NCI-H1417 treated with DMSO at 0.1 percent for 48 hours (cell line): ENCODE measurements at places on chromosomes 4 and X.

- DNase-seq = no peak
These were observed 1.0 kb upstream of the PGRMC1 start for GRCh38 chrX:119235051-119235511.

DNA sequence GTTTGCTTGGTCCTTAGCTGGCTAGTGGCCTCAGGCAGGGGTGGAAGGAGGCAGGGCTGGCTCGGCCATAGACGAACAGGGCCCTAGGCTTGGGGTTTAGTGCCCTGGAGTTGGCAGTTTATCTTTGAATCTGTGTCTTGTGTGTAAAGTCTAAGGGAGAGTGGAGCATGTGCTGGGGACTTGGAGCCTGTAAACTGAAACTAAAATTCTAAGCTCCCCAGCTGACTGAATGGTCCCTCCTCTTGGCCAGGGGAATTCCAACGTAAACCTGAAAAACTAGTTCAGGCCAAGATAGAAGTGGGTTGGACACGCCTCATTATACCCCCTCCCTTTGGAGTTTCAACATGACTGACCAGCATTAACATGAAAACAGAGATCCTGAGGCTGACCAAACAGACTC is 46.1 kb upstream of the GPR78 start:
- DNase-seq = no peak

- no peak for DNase-seq
These were observed 33.9 kb upstream of the STIM2 start for GRCh38 chr4:26826721-26827120.

DNA sequence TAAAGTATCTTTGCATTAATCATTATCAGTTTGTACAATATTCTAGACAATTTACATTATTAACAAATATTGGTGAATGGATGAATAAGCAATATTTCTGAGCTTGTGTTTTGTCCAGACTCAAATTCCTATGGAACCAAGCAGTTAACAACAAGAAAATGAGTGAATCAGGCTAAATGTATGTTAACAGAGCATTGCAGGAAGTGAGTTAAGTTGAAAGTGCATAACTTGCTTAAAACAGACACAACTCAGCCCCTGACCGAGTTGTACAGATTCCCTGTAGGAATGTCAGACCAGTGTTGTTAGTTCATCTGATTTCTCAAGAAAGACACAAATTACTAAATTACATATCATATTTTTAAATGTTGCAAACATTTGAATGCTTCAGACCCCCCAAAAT is 23.7 kb upstream of the CSN1S1 start:
- DNase-seq = no peak

DNA sequence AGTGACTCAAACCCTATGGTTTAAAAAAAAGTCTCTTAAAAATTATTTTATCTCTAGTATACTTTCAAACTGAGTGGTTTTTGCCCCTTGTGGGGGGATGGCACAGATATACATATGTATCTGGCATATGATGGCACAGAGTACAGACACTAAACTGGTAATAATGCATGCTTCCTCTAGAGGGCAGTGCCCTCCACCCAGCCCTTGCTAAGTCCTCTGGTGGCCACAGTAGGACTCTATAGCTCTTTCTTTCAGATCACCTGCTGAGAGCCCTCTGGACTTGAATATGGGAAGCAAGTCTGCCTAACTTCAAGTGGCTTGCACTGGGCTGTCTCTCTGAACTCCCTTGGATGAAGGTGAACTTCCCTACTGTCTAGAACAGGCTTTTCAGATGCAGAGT is 66.3 kb downstream of the TSPAN7 start:
- no peak for DNase-seq

DNA sequence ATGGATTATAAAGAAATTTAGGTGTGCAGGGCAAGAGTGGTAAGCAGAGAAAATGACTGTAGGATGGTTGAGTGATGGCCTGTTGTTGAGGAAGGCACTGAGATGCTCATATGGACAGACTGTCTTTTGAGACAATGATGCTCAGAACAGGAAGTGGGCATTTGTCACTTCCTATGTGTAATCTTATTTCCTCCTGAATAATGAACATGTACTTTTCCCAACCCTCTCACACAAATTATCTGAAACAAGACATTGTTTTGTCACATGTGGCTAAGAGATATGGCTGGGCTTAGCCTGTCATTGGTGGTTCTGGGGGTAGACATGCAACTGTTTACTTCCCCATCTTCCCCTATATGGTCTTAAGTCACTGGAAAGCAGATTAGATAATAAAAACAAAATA is 240.5 kb downstream of the CFAP47 start:
- DNase-seq = no peak

GRCh38 chrX:21978346-21978745 is 37.8 kb downstream of the SMS start:
- DNase-seq = no peak

- no peak for DNase-seq
These were observed 9.5 kb downstream of the ASB5 start for GRCh38 chr4:176259330-176260090.

- no peak for DNase-seq
These were observed 49.1 kb downstream of the DHRSX start for GRCh38 chrX:2451501-2452316.
